Left cardiac atrium (tissue), 4 donors: ENCODE measurements at places on chromosomes 7 and 10.

GRCh38 chr10:94489976-94490788, 55.4 kb upstream of the HELLS start:
- DNase-seq, result no peak

DNA sequence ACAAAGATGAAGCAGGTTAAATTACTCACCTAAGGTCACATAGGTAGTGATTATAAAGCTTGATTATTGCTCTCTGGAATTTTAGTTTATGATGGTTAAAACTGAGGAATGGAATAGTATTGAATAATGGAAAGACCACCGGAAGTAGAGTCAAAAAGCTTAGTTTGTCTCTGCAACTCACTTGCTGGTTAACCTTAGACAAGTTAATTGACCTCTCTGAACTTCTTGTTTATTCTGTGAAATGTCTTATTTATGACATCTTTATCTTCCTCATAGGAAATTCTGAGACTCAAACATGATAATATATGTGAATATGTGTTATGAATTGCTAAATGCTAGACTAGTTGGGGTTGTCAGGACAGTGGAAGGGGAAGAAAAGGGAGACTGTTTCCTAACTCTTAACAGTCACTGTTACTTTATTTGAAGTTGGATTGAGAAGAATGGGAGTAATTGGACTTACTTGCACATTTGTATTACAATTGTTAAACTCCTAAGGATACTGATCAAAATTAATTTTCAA, 9.6 kb downstream of the DLD start:
- DNase-seq, result no peak

- no peak for DNase-seq
These were observed 28.3 kb upstream of the PIP4K2A start for GRCh38 chr10:22742678-22743077.

- DNase-seq, result no peak
These were observed 11.8 kb downstream of the PRLHR start for GRCh38 chr10:118583611-118584010.

- DNase-seq, result no peak
These were observed 99.3 kb upstream of the OIT3 start for GRCh38 chr10:72794260-72794659.

DNA sequence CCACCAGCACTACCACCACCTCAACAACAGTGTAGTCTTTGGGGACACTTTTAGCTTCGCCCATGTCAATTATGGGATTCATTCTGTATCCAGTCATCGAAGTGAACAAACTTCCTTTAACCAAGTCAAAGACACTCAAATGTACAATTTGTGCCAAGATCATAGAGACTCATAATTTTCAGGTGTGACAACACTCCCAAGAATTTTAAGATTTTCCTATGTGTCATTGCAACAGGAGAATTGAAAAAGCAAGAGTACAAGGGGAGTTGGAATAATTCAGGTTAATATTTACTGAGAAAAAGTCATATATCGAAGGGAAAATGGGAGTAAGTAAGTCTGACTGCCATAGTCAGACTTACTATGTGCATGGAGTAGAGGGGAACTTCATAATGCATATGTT, 26.2 kb downstream of the PON1 start:
- no peak for DNase-seq

DNA sequence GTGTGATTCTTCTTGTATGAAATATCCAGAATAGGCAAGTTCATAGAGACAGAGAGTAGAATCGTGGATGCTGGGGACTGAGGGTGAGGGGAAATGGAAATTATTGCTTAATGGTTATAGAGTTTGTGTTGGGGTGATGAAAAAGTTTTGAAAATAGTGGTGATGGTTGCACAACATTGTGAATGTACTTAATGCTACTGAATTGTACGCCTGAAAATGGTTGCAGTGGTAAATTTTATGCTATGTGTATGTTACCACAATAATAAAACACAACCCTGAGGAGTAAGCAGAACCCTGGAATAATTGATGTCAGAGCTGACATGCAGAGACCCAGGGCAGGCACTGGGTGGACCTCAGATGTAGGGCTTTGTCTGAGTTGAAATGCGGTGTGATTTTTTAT, 57.6 kb downstream of the TACR2 start:
- DNase-seq, result no peak

DNA sequence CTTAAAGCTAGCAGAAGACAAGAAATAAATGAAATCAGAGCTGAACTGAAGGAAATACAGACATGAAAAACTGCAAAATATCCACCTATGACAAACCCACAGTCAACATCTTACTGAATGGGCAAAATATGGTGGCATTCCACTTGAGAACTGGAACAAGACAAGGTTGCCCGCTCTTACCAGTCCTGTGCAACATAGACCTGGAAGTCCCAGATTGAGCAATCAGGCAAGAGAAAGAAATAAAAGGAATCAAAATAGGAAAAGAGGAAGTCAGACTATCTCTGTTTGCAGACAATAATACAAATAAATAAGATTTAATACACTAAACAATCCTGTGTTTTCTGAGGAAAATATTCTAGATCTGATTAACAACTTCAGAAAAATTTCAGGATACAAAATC, 570.5 kb upstream of the SEMA3D start:
- DNase-seq, result no peak
